ENCODE measurements at places on chromosomes 1 and 21. TPM values are rescaled to one million over a fixed set of nuclear protein-coding genes. Genes with fewer than 3 reads are reported as not detected.

The BMP8A gene
- total RNA-seq: not detected

DNA sequence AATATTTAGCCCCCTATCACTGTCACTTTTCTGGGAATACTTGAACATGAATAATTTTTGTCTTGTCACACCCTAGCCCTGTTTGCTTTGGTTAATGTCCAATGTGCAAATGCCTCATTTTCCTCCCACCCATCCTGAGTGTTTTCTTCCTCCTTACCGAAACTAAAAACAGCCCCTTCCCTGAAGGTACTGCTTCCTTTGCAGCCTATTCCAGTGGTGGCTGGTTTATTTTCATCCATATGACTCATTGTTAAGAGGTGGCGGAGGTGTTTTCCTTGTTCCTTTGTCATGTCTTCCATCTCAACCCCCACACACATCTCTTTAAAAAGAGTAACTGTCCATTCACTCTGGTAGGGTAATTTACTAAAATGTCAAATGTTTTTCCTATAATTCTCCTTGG lies 40.4 kb downstream of the CD55 start:
- DNase-seq: peak; percentile 66

GRCh38 chr1:149916898-149917252 lies 769 bp downstream of the SV2A start:
- DNase-seq: no peak

DNA sequence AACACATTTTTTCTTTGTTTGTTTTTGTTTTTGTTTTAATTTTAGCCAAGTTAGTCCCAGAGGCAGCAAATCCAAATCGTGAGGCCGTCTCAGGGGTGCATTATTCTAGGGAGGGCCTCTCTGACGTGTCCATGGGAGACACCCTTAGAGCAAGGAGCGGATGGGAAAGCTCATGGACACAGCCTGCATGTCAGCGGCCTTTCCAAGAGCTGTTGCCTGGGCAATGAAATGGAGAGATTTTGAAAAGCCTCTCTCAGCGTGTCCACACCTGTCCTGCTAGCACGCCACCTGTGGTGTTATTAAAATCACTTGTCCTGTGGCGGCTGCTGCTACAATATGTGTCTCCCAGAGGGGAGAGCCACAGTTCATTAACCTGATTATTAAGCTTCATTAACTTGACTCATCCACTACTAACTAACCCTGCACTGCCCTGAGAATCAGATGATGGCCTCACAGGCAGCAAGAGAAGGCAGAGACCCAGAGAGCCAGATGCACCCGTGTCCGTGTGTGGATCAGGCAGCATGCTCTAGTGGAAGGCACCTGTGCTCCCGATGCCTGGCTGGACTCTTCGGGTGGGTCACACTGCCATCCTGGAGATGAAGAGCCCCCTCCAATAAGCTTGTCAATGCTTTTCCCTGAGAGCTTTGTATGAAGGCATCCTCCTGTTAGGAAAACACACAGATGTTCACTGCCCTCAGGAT lies 133.3 kb downstream of the PGBD5 start:
- DNase-seq: no peak

DNA sequence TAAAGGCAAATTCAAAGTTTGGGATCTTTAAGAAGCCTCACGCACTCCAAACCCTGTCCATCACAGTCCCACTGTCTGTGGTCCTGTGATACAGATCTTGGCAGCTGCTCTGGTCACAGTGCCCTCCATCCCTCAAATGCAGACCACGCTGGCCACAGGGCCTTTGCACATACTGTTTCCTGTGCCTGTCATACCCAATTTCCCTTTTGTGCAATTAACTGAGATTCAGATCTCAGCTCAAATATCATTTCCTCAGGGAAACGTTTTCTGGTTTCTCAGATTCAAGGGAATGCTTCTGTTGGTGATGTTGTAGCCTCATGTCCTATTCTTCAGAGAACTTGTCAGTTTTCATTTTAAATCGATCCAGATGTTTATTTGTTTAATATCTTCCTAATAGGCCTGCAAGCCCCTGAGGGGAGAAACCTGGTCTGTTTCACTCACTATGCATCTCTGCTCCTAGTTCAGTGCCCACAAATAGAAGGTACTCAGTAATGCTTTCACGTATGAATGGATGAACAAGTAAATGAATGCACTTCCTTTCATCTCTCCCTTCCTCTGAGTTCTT lies 24.2 kb upstream of the GRIK3 start:
- DNase-seq: no peak

DNA sequence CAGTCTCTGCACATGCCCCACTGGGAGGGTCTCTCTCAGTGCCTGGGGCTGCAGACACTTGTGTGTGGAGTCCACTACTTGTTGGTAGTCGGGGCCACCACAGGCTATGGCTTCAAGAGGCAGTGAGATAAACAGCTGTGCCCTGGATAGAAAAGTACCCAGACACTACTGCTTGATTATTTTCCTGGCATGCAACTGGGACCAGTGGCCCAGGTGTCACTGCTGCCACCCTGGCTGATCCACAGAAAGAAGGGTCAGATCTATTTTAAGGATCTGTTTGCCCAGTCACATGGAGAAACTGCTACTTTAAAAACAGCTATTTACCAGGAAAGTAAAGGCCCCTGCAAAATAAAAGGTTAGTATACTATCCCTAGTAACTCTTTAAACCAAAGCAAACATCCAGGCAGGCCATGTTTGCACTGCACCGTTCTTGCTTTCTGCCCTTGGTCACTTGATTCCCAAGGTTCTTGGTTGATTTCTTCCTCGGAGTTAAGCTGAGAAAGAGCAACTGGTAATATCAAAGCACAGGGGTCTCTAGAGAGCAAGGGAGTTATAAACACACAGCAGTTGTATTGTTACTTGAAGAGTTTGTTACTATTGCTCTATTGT lies 99.9 kb downstream of the GLUL start:
- no peak for DNase-seq

- DNase-seq: no peak
Measured at GRCh38 chr1:13517193-13517812, 3.5 kb upstream of the LRRC38 start.

DNA sequence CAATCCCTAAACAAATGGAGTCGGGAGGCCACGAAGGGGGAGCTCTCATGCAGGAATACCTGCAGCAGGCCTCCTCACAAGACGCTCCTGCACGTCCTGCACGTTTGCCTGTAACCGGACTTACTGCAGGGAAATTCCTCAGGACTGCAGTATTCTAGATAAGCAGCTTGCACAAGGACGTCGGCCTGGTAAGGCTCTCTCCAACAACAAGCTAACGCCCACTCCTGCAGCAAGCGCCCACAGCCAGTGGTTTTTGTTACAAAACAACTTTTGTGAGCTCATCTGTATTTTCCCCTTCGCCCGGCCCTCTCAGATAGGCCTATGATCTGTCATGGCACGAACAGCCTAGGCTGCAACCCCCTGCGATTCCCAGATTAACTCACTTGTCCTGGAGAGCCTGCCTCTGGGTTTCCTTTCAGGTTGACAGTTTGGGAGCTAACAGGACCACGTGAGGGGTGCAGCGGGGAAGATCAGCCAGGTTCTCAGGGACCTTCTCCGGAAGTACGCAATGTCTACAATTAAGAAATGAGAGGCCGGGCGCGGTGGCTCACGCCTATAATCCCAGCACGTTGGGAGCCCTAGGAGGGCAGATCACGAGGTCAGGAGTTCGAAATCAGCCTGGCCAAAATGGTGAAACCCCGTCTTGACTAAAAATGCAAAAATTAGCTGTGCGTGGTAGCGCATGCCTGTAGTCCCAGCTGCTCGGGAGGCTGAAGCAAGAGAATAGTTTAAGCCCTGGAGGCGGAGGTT lies 921 bp upstream of the MIB2 start:
- DNase-seq: no peak

Data from HT1080 (cell line).